Stomach (tissue), 19 donors: ENCODE measurements at places on chromosomes 1 and 21. TPM values are rescaled to one million over a fixed set of nuclear protein-coding genes. Genes with fewer than 3 reads are reported as not detected.

CYP4A11 gene
- 0.92 TPM for total RNA-seq

- DNase-seq = no peak
Observed at GRCh38 chr1:168637350-168637991, 61.1 kb downstream of the XCL1 start.

FCRL5 gene
- 0.37 TPM for total RNA-seq

DNA sequence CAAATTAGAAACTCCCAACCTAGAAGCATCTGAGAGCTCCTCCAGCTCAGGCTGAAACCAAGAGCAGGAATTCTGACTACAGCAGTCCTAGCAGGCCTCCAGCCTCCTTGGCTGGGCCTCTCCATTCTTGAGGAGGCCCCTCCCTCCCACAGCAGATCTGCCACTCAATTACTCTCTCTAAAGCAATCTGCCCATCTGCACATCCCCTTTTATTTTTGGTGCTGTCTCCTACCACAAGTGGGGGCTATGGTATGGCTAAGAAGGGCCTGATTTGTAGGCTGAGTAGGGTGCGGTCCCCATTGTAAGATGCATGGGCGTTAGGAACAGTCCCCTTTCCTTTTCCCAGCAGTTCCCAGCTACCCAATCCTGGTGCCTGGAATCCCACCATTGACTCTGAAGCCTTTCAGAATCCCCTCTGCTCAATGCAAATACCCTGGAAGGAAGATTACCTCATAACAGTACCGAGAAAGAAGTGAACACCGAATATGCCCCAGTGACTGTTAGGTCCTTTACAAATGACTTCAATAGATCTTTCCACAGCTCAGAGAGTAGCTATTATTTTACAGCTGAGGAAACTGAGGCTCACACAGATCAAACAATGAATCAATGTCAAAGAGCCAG, 11.6 kb upstream of the TTC39A start:
- DNase-seq = no peak

GRCh38 chr1:219372916-219373615, 199.4 kb downstream of the LYPLAL1 start:
- DNase-seq = no peak

- DNase-seq = no peak
Observed at GRCh38 chr21:39728341-39728740, 16.6 kb upstream of the IGSF5 start.

GRCh38 chr21:15592271-15592860, 137.4 kb upstream of the USP25 start:
- DNase-seq = peak; percentile 80

DNA sequence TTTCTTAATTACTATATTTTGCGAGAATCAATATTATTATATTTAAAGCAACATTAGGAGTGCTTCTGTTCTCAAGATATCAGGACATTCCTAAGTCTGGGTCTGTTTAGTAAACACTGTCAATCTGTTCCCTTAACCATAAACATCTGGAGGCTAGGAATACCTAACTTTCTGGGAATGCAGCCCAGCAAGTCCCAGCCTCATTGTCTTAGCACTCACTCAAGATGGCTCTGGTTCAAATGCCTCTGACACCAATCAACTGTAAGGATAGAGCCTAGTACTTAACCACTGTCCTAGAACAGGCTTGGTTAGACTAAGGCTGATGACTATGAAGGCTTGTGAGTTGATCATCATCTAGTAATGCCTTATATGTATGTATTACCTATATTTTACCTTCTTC, 61.5 kb downstream of the TNN start:
- no peak for DNase-seq

DNA sequence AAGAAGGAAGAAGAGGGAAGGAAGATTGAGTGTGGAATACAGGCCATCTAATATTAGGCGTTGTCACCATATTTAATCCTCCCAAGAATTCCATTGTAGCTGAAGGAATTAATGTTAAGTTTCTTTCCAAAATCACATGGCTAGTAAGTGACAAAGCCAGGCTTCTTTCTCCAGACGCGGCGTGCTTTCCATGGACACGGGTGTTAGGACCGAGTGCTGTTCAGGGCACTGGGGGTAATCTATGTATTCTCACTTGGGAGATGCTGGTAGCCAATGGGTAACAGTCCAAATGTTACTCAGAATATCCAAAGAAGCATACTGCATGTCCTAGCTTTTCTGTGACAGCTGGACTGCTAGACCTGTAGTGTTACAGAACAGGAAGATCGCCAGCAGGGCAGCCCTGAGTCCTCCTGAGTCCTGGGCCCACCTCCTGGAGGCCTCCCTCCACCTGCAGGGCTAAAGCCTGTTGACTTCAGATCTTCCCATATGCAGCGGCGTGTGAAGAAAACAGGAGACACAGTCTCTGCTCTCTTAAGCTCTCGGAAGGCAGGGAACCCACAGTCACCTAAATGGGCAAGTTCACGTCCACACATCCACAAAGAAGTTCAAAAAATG, 5.3 kb downstream of the IGSF9 start:
- no peak for DNase-seq

TSPAN2 gene
- total RNA-seq = 22.8 TPM

DAP3 gene
- total RNA-seq = 52.7 TPM

- peak; percentile 93 for DNase-seq
Observed at GRCh38 chr1:150979092-150980056, 2.7 kb upstream of the ANXA9 start.

- no peak for DNase-seq
Observed at GRCh38 chr1:66695116-66695515, 57.1 kb upstream of the DYNLT5 start.

- no peak for DNase-seq
Observed at GRCh38 chr1:183778045-183778444, 26.9 kb upstream of the RGL1 start.

FPGT gene
- 29.6 TPM for total RNA-seq

DNA sequence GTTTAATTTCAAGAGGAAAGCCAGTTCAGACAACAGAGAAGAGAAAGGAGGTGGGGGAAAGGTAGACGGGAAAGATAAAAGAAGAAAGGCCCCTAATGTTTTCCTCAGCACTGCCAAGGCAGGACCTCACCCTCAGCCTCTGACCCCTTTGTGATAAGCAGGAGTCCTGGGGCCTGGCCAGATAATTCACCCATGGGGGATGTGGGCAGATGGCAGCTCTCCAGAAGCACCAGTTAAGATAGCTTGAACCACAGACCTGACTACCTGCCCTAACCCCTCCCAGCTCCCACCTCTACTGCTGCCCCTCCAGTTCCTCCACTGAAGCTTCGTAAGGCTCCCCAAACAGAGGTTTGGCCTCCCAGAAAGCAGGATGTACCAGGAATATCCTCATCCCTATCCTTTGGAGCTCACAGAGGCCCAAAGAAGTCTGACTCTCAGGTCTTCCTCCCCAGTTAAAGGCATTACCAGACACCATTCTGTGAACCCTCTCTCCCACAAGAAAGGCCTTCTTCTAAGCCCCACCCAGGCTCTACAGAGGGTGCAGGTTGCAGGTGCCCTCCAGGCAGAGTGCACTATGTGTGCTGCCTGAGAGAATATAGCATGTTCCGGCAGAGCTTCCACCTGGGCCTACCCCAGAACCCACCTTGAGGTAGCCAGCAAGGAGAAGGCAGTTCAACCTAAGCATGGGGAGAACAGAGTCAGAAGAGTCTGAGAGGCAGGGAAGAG, 9.2 kb upstream of the SNAPIN start:
- DNase-seq = no peak

- no peak for DNase-seq
Observed at GRCh38 chr1:160062230-160062532, 7.8 kb downstream of the KCNJ10 start.

OR10J1 gene
- total RNA-seq = not detected

- DNase-seq = no peak
Observed at GRCh38 chr1:39458991-39459390, 32.4 kb upstream of the BMP8A start.
